ENCODE measurements at places on chromosomes 12 and 14. TPM values are rescaled to one million over a fixed set of nuclear protein-coding genes. Genes with fewer than 3 reads are reported as not detected.
A peak's percentile ranks its signal among the peaks of the same experiment; 100 is the strongest.

- no peak overlapping the region for H3K4me3 ChIP-seq
- H3K36me3 ChIP-seq: no peaks in the 10 kb centered on the region
- H3K27me3 ChIP-seq: peaks cover 2% of the 10 kb centered on the region
- DNase-seq: no peak
- peaks cover 32% of the 10 kb centered on the region for H3K4me1 ChIP-seq
These were observed 91.8 kb downstream of the NUAK1 start for GRCh38 chr12:106046947-106047346.

GRCh38 chr12:112964067-112964670 is 14.2 kb upstream of the OAS2 start:
- peaks cover 2% of the 10 kb centered on the region for H3K27me3 ChIP-seq
- no peaks in the 10 kb centered on the region for H3K4me1 ChIP-seq
- peaks cover 19% of the 10 kb centered on the region for H3K36me3 ChIP-seq
- no peak for DNase-seq
- H3K4me3 ChIP-seq: no peak overlapping the region

DNA sequence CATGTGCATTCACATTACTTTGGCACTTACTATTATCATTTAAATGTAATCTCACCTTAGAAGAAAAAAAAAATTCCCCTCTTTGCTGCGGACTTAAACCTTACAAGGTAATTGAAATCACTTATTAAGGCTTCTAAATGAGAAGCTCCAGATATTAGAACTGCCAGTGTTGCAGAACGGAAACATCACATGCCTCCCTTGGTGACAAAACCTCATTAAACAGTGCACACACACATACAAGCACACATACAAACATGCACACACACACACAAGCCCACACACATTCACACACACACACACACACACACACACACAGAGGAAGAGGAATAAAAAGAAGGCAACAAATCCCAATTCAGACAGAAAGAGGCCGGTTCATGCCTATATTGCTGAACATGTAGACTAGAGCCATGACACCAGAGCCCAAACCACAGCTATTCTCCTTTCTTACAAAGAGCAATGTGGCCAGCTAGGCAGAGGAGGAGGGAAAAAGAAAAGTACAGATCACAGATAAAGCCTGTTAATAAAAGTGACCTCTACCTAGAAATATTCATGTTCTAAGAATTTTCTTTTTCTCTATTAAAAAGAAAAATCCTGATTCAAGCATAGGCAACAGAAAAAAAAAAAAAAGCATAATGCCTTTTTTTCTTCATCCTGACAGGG is 405.2 kb upstream of the FLRT2 start:
- H3K4me1 ChIP-seq: peaks cover 2% of the 10 kb centered on the region
- DNase-seq: no peak
- H3K36me3 ChIP-seq: no peaks in the 10 kb centered on the region
- no peak overlapping the region for H3K27ac ChIP-seq
- H3K27me3 ChIP-seq: peaks cover 2% of the 10 kb centered on the region

The ACRBP gene
- 2.5 TPM for total RNA-seq

The KRT75 gene
- total RNA-seq: not detected

The LIN7A gene
- 41.9 TPM for total RNA-seq

The TAS2R10 gene
- 0.69 TPM for total RNA-seq

The MON2 gene
- total RNA-seq: 43.4 TPM

The KCNH5 gene
- 0.32 TPM for total RNA-seq

DNA sequence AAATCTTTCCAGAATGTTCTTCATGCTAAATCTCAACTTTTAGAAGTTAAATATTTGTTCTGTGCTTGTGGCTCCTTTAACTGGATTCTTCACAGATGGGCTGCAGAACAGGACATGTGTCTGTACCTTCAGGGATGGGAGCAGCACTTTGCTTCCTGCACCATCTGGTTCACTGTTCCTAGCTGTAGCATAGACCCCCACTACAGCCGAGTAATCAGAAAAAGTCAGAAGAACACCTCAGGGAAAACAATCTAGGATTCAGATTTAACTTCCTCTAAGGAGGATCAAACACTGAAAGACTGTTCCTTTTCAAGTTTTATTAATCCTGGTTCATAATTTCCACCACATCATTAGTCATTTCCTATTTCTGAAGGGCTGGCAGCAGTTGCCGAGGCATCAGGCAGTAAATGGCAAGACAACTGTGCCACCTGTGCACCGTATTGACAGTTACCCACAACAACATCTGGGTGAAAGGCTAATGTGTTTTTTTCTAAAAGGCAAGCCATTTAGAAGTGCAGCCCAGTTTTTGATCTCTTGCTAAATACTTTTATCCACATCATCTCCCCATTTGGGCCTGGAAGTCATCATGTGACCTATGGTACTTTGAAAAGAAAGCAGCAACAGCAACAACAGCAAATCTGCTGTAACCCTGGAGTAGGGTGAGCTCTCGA is 212.8 kb upstream of the BMP4 start:
- no peaks in the 10 kb centered on the region for H3K36me3 ChIP-seq
- DNase-seq: peak; percentile 22
- H3K27me3 ChIP-seq: peaks cover 1% of the 10 kb centered on the region
- peaks cover 53% of the 10 kb centered on the region for H3K4me1 ChIP-seq

DNA sequence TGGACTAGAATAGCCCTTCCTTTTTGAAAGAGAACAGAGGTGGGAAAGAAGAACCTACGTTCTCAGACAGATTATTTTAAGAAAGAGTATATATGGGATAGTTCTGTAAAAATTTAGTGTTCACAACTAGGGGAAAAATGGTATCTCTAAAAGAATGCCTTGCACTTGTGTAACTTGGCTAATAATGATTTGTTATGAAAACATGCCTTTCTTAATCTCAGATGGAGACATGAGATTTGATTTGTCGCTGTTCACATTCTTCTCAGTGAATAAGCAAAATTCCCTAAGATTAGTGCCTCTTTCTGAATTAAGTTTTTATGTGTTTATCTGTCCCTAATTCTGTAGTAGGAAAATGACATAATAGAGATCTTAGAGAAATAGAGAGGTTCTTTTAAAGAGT is 100.8 kb downstream of the USP15 start:
- H3K36me3 ChIP-seq: peaks cover 10% of the 10 kb centered on the region
- H3K27ac ChIP-seq: no peak overlapping the region
- no peak overlapping the region for H3K4me3 ChIP-seq
- H3K27me3 ChIP-seq: no peaks in the 10 kb centered on the region
- DNase-seq: no peak
- H3K4me1 ChIP-seq: no peaks in the 10 kb centered on the region

GRCh38 chr12:120429368-120429767 is 8.5 kb upstream of the COX6A1 start:
- H3K27ac ChIP-seq: no peak overlapping the region
- H3K27me3 ChIP-seq: peaks cover 2% of the 10 kb centered on the region
- peaks cover 4% of the 10 kb centered on the region for H3K4me1 ChIP-seq
- DNase-seq: no peak

The LRRK2 gene
- not detected for total RNA-seq

DNA sequence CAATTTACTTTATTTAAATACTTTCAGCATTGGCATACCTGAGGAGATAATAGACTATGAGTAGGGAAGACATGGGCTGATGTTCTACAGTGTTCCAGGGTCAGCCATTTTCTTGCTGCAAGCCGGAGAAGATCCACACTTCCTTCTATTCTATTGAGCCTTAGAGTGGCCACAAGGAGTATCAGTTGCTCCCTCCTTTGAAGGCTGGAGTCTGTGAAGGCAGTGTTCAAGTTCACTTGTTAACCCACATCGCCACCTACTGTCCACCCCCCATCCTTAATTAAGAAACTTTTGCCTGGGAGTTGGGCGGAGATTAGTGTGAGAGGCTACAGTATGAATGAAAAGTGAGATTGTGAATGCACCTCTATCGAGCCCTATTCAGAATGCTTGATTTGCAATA is 666.6 kb downstream of the NRXN3 start:
- no peak overlapping the region for H3K27ac ChIP-seq

DNA sequence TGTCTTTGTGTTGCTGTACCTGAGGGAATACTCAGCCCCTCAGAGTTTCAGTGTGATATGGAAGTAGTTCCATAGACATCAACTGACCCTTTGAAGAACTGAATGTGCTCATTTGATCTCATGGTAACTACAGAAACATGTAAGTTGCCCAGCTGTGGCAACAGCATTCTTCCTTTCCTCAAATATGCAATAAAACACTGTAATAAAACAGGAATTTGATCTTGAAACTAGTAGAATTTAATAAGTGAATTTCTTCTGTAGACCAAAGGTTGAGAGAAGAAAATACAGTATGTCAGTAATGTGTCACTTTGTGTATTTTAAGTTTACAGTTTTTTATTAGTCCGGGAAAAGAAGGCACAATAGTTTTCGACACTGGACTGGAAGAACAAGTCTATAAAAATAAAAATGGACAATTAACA is 31.9 kb downstream of the KCTD10 start:
- peaks cover 2% of the 10 kb centered on the region for H3K4me1 ChIP-seq
- no peak for DNase-seq
- peaks cover 2% of the 10 kb centered on the region for H3K27me3 ChIP-seq
- H3K27ac ChIP-seq: no peak overlapping the region
- no peaks in the 10 kb centered on the region for H3K36me3 ChIP-seq
- H3K4me3 ChIP-seq: no peak overlapping the region

DNA sequence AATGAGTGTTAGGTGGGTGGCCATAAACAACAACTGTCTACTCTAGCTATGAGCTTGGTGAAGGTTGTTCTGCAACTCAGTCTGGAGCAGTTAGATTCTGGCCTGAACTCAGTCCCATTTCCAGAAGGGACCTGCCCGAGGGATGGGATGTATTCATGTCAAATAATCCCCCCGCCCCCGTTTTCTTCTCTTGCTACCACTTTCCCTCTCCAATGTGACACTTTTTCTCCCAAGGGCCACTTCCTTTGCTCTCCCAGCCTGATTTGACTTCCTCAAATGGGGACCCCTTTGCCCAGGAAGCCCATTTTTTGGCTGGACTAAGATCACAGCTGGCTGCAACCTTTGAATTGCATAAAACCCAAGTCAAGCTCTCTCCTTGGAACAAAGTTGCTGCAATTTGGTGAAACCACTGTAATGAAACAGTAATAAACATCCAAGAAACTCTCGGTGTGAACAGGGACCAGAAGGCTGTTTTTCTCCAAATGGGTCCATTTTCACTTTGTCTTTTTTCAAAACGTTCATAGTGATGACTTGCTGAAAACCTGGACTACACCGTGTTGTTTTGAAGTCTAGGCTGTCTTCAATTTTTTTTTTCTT is 137.2 kb upstream of the GSC start:
- H3K27me3 ChIP-seq: peaks cover 2% of the 10 kb centered on the region
- no peak overlapping the region for H3K4me3 ChIP-seq
- H3K4me1 ChIP-seq: no peaks in the 10 kb centered on the region
- DNase-seq: no peak

GRCh38 chr12:53182903-53183302 is 2.2 kb upstream of the CSAD start:
- H3K36me3 ChIP-seq: no peaks in the 10 kb centered on the region
- no peak overlapping the region for H3K27ac ChIP-seq

The DPPA3 gene
- total RNA-seq: not detected

The PPP2R3C gene
- 37.0 TPM for total RNA-seq

DNA sequence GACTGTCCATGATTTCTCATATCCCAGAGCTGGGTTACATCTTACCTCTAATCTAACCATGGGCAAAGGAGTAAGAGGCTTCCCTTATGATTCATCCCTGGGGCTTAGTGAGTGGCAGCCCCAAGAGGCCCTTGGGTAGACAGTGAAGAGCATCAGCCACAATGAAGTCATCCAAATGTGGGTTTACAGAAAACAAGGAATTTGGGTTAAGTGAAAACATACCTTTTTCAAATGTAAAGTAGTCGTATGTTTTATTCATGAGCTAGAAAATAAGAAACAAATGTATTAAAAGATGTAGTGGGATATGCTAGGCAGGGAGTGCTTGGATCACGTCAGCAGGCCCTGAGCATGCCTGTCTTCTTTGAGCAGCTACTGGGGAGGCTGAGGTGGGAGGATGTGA is 54.0 kb upstream of the ELK3 start:
- no peak overlapping the region for H3K27ac ChIP-seq
- no peak overlapping the region for H3K4me3 ChIP-seq
- H3K36me3 ChIP-seq: peaks cover 10% of the 10 kb centered on the region
- DNase-seq: no peak
- peaks cover 3% of the 10 kb centered on the region for H3K27me3 ChIP-seq

GRCh38 chr14:70988452-70988851 is 81.2 kb downstream of the PCNX1 start:
- peaks cover 9% of the 10 kb centered on the region for H3K4me1 ChIP-seq
- peak overlapping the region; percentile 57 for H3K27ac ChIP-seq
- peak; percentile 27 for DNase-seq
- H3K27me3 ChIP-seq: no peaks in the 10 kb centered on the region
- no peaks in the 10 kb centered on the region for H3K36me3 ChIP-seq

The RDH12 gene
- 0.22 TPM for total RNA-seq

The OSBPL8 gene
- total RNA-seq: 162 TPM
